ENCODE measurements at places on chromosomes 16 and 17.

GRCh38 chr16:13289515-13289914, 388.1 kb downstream of the SHISA9 start:
- no peak for DNase-seq

DNA sequence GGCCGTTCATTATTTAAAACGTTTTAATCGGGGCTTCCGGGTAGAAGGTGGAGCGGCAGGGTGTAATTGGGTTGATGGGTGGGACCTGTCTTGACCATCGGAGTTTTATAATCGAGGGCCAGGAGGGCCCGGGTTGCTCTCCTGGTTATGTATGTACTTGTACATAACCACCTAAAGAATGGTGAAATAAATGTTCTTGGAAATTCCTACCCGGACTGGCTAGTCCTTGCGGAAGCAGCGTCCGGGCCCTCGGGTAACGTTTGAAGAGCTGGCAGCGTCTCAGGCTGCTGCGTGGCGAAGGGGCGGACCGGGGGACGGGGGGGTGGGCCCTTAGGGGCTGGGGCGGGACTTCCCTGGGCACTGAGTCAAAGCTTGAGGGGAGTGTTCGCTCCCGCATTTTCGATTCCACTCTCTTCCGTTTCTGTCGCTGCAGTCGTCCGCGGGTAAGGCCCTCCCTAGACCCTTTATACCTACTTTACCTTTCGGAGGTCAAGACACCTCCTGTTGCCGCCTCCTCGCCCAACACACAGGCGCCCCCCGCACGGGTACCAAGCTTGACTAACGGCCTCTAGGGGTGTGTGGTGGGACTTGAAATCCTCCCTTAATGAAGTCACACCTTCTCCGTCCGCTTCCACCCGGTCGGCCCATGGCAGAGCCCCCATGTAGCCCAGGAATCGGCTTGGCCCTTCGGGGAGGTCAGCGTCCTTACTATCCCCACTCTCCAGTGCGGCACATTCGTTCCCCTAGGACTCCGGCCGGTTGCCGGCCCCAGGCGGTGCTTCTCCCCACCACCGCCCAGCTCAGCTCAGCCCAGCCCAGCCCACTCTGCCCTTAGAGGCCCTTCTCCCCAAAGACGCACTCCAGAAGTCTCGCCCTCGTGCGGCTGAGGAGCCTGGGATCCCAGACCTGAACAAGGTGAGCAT, at the start of gene TMEM106A:
TSS of gene TMEM106A (plus strand) at position 396 of the 923 bp plus-strand sequence. CDS start 1,167 bp downstream, outside the sequence.
- peak; percentile 57 for DNase-seq

DNA sequence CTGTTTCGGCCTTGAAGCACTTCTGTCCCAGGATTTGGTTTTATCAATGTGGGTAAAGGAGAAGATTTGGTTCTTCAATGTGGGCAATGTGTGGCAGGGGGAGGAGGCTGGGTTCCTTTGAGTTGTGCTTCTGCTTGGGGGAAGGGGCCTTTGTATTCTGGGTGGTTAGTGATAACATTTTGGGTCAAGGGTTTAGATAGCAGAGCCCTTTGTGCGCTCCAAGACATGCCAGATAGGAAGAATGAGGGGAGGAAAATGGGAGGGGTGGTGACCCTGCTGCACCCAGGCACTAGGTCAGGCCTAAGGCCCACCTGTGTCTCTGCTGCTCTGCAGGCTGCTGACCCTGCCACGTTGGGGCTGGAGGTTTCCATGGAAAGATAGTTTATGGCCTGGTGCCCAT, 40.0 kb upstream of the CDC42EP4 start:
- no peak for DNase-seq

DNA sequence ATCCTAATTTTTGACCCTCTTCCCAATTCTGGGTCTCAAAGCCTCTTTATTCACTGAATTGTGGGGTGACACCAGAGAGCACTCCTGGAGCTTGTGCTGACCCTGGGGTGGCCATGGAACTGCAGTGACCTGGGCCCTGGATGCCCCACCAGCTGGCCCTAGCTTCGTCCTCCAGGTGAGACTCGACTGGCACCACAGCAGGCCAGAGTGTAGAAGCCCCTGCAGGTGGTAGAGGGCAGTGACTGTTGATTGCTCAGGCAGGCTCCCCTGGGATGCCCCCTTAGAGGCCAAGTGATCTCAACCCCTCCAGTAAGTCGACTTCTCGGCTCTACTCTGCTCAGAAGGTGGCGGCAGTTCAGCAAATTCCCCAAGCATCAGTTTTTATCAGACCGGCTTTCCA, 6.4 kb downstream of the FA2H start:
- DNase-seq = no peak

GRCh38 chr16:86101897-86102157, 202.9 kb downstream of the IRF8 start:
- DNase-seq = no peak

GRCh38 chr17:64574646-64575045, 67.9 kb downstream of the CEP95 start:
- DNase-seq = no peak

- no peak for DNase-seq
Measured at GRCh38 chr17:688100-688989, 26.3 kb downstream of the VPS53 start.

GRCh38 chr17:79654960-79655382, 44.1 kb upstream of the RBFOX3 start:
- DNase-seq = no peak

- no peak for DNase-seq
Measured at GRCh38 chr17:10745231-10745630, 15.4 kb upstream of the TMEM220 start.

GRCh38 chr17:67546578-67547527, 169.8 kb downstream of the PITPNC1 start:
- no peak for DNase-seq

DNA sequence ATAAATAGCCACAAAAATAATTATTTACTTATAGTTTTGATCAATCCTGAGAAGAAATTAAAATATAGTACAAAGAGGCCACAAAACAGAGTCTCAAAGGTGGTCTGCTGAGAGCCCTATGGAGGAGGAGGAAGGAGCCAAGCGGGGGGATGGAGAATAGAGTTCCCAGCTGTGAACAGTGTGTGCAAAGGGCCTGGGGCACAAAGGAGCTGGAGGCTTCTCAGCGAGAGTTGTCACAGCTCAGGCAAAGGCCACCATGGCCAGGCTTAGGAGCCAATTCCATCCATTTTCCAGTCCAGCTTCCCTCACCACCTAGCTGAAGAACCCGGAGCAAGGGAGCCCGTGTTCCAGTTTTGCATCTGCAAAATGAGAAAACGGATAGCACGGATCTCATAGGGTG, 5.4 kb upstream of the ZNF423 start:
- no peak for DNase-seq

- DNase-seq = no peak
Measured at GRCh38 chr17:61058066-61058465, 341.6 kb upstream of the TBX2 start.

DNA sequence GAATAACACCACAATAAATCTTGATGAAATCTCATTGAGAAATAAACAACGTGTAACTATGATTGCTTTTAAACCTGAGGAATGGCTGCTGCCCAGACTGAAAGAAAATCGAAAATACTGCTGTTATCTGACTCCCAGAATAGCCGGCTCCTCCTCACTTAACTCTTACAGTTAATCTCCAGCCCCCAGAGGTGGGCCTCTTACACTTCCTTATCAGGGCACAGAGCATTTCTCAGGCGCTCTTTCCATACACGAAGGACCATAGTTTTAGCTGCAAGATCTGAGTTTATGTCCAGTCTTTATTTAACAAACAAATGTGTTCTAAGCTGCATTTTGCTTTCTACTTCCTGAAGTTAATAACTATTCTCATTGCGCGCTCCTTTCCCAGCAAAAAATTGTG, 206.9 kb downstream of the MAP2K4 start:
- DNase-seq = no peak

DNA sequence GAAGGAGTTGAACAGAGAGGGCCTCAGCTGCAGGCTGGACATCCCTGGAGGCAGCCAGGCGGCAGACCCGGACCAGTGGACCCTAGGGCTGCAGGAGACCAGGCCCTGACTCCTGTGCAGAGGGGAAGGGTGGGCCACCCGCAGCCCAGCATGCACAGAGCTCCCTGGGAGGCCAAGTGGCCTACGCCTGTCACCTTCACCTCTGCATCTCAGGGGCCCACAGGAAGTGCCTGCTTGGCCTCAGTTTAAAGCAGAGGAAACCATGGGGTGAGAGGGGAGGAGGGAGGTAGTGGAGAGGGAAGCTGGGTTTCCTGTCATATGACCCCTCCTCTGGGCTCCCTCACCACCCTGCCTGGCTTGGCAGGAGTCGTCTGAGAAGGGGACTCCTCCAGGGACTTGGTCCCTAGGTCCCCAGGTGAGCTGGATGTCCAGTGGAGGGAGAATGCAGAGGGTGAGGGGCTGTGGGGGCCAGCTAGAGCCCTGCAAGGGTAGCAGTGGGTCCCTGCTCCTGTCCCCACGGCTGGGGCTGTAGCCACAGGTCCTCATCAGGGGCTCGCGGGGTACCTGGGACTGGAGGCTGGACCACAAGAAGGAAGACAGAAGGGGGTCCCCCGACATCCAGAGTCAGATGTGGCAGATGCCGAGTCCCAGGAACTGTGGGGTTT, at the start of gene TMC8:
TSS of gene TMC8 (plus strand) at position 335 of the 665 bp plus-strand sequence. CDS start 818 bp downstream, outside the sequence.
- no peak for DNase-seq

- DNase-seq = no peak
Measured at GRCh38 chr17:39634384-39634871, 2.5 kb upstream of the STARD3 start.

- no peak for DNase-seq
Measured at GRCh38 chr17:50613007-50613992, 21.4 kb upstream of the ABCC3 start.

GRCh38 chr17:78953356-78954350, 26.1 kb downstream of the LGALS3BP start:
- DNase-seq = no peak

DNA sequence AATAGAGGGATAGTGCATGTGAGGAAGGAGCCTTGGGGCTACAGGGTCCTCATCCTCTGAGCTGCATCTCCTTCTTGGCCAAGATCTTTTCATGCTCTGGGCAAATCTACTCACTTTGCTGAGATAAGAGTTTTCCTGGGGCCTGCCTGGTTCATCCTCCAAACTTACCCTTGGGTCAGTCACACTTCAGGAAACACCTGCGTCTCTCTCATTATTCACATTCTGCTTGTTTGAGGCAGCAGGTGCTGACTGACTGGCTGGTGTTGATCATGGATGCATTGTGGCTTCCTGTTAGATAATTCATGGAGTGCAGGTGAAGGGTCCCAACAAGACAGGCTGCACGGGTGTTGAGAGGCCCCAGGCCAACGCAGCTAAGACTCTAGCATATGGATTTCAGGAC, 162.6 kb downstream of the SALL1 start:
- no peak for DNase-seq

DNA sequence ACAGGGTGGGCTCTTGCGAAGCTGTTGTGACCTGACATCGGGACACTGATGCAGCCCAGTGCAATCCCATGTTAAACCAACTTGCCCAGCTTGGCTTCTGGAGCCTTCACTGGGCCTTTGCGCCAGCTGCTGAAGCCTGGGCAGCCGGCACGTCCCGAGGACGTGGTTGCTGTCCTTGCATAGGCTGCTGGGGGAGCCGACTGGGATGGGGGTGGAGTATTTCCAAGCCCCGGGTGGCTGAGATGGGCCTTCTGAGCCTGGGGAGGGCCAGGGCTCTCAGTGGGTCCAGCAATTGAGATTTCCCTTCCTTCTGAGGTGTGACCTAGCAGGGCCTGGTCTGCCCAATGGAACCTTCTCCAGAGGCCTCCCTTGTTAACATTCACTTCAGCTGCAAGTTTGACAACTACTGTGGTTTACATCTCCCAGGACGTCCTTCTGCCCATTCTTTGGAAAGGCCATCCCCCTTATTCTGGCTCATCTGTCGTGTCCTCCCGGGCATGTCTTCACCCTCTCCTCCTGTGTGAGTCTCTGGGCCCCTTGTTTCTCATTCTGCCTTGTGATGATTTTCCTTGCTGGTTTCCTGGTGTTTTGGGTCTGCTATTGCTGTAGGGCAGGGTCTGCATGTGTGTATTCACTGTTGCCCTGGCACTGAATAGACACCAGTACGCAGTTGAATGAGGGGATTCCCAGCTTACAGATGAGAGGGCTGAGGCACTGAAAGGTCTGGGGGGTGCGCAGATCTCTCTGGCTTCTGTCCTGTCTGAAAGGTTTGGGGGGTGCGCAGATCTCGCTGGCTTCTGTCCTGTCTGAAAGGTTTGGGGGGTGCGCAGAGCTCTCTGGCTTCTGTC, 34.4 kb downstream of the HAPSTR1 start:
- no peak for DNase-seq

- DNase-seq = no peak
Measured at GRCh38 chr16:86868070-86868469, 289.7 kb downstream of the FOXL1 start.

DNA sequence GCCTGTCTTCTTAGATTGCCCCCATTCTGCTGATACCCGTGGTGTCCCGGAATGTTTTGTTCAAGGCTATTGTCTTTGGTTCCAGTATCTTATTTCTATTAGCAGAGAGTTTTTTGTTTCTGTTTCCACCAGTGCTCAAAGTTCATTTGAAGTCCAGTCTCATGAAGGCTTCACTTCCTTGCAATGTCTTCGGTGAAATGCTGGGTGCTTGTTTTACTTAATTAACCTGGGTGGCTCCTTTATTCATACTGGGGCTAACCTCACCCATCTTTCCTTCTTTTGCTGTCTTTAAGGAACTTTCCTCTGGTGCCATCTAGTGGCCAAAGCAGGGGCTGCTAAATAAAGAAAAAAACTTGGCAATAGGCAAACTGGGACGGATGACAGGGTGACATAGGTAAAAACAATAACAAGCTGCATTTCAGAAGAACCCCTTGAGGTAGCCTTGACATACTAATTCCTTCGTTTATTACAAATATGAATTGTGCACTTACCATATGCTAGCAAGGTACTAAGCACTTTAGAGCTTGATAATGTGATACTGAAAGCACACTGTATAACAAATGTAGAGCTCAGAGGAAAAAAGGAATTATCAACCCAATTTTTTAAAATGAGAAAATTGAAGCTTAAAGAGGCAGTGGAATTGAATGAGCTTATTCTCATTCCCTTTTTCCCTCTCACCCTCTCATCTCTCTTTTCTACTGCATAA, 2.8 kb upstream of the SMIM36 start:
- peak; percentile 56 for DNase-seq

DNA sequence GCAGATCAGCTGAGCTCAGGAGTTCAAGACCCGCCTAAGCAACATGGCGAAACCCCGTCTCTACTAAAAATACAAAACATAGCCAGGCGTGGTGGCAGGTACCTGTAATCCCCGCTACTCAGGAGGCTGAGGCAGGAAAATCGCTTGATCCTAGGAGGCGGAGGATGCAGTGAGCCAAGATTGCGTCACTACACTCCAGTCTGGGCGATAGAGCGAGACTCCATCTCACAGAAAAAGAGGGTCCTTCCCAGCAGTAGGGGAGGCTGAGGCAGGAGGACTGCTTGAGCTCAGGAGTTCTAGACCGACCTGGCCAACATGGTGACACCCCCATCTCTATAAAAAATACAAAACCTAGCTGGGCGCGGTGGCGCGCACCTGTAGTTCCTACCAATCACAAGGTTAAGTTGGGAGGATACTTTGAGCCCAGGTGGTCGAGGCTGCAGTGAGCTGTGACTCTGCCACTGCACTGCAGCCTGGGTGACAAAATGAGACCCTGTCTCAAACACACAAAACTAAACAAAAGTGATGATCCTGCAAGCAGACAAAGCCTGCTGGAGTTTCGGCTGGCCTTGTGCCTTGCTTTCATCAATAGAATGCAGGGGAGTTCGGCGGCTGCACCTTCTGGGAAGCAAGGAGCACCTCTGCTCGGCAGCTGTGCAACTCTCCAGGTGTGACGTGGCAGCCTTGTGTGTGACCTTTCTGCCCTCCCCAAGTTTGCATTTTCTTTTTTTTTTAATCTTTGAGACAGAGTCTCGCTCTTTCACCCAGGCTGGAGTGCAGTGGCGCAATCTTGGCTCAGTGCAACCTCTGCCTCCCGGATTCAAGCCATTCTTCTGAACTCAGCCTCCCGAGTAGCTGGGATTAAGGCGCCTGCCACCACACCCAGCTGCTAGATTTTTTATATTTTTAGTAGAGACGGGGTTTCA, 12.4 kb upstream of the YWHAE start:
- no peak for DNase-seq
